CD4-positive, alpha-beta T cell treated with Interleukin-15 for 4 hours (primary cell): ENCODE measurements at places on chromosomes 6 and 20.

DNA sequence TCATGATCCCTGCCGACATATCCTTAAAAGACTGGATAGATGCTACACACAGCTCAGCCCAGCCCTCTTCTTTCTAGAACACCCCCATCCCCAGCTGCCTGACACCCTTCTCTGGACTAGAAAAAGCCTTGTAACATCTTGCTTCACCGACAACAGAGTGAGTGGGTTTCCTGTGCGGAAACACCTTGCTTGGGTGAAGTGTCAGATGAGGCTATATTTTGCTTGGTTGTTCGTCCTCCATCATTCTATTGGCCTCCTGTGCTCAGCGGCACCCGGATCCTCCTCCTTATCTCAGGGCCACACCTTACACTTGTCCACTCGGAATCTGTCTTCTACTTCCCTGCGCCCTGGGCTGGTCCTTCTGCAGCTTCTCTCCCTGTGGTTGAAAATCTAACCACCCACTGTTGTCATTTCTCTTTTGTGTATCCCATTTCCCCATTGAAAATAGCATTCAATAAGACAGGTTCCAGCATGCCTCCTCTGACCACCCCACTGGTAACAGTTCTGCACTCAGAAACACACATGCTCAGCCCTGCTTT, 101.3 kb upstream of the MLN start:
- DNase-seq = peak; percentile 68

- DNase-seq = peak; percentile 45
These were observed 10.1 kb downstream of the MAP3K5 start for GRCh38 chr6:136782021-136782770.

- no peak for DNase-seq
These were observed 18.6 kb upstream of the NKAIN2 start for GRCh38 chr6:123785039-123785438.

GRCh38 chr20:62112368-62112767, 9.9 kb upstream of the LSM14B start:
- DNase-seq = no peak

GRCh38 chr6:37688078-37688850, 9.4 kb downstream of the MDGA1 start:
- no peak for DNase-seq

DNA sequence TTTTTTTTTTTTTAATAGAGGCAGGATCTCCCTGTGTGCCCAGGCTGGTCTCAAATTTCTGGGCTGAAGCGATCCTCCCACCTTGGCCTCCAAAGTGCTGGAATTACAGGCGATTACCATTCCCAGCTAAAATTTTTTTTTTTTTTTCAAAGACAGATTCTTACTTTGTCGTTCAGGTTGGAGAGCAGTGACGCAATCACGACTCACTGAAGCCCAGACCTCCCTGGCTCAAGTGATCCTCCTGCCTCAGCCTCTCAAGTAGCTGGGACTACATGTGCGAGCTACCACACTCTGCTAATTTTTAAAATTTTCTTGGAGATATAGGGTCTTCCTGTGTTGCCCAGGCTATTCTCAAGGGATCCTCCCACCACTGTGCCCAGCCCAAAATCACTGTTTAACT, 58.0 kb upstream of the MYO6 start:
- no peak for DNase-seq

GRCh38 chr20:64067005-64067632, 4.1 kb downstream of the TCEA2 start:
- no peak for DNase-seq

- no peak for DNase-seq
These were observed 99.4 kb downstream of the NCOA3 start for GRCh38 chr20:47600967-47601547.

GRCh38 chr20:45187693-45188092, 13.0 kb downstream of the PI3 start:
- DNase-seq = no peak

- DNase-seq = no peak
These were observed 390.8 kb downstream of the RNGTT start for GRCh38 chr6:88572449-88573139.

DNA sequence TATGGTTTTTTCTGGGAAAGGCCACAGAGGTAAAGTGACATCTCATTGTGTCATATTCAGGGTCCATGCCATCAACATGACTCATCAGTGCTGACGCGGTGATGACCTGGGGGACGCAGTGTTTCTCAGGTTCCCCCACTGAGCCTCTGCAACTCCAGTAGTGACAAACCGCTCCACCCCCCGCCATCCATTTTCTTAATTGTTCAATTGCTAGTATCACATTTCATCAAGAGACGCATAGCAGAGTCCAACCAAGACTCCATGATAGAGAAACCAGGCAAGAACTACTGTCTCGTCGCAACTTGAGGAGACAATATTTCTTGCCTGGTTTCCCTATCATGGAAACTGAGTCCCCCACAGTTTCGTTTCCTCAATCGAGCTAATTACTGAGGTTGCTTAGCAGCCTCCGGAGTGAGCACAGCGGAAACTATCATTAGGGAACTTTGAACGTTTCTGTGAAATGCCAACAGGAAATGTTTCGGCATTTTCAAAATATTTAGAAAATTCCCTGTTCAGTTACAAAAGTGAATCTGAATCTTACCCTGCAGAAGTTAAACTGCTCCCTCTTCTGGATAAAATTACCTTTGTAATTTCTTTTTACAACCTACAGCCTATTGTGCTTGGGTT, 12.2 kb upstream of the SERPINB1 start:
- DNase-seq = peak; percentile 90
